AG10803 (cell line): ENCODE measurements at places on chromosomes 3 and 15.

- DNase-seq, result no peak
These were observed 5.7 kb downstream of the LYSMD2 start for GRCh38 chr15:51731549-51732267.

GRCh38 chr15:75577401-75578172 lies 1.5 kb downstream of the PTPN9 start:
- peak; percentile 22 for DNase-seq

GRCh38 chr15:74664028-74664616 lies 31.7 kb downstream of the EDC3 start:
- peak; percentile 28 for DNase-seq

DNA sequence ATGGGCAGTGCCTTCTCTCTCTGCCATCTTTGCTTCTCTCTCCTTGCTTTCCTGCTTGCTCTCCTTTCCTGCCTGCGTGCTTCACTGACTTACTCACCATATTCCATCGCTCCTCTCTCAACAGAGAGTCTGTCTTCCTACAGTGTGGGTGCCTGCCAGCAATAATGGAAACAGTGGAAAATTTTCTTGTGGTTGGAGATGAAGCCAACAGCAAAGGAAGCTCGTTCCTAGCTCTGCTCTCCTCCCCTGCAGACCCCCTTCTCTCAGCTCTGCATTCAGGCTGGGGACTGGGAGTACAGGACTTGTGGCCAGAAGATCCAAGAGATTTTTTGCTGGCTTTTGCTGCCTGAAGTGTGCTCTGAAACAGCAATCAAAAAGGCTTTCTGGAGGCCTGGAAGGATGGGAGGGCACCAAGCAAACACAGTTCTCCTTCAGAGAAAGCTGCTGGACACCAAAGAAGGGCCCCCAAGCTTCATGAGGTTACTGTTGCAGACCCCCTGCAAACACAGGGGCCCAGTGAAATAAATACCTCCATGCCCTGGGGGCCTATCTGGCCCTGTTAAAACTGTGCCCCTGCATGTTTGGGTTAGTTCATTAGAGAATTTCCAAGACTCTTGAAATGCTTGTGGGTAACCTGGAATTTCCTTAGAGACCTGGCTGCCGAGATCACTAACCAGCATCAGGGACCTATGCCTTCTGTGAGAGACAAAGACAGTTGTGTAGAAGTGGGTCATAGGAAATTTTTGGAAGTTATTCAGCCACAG lies 149.9 kb upstream of the RASGRP1 start:
- DNase-seq, result peak; percentile 100

DNA sequence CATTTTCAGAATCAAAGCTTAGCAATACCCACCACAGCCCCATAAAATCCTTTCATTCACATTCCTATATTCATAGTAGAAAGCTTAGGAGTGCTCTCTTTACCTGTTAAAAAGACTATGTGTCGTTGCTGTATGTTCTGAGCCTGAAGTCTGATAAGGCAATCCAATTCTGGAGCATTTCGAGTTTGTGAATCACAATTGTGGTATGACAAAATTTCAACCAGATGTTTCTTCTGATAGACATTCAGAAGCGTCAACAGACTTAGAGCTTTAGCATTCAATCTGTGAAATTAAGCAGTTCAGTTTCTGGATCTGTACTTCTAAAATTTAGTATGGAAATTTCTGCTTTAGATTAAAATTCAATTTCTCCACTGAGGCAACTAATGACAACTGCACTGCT lies 58.3 kb downstream of the TASOR start:
- peak; percentile 65 for DNase-seq

GRCh38 chr15:31262143-31262530 lies 64.5 kb upstream of the KLF13 start:
- DNase-seq, result no peak

- peak; percentile 91 for DNase-seq
These were observed 24.0 kb downstream of the GOLIM4 start for GRCh38 chr3:168071591-168072322.

DNA sequence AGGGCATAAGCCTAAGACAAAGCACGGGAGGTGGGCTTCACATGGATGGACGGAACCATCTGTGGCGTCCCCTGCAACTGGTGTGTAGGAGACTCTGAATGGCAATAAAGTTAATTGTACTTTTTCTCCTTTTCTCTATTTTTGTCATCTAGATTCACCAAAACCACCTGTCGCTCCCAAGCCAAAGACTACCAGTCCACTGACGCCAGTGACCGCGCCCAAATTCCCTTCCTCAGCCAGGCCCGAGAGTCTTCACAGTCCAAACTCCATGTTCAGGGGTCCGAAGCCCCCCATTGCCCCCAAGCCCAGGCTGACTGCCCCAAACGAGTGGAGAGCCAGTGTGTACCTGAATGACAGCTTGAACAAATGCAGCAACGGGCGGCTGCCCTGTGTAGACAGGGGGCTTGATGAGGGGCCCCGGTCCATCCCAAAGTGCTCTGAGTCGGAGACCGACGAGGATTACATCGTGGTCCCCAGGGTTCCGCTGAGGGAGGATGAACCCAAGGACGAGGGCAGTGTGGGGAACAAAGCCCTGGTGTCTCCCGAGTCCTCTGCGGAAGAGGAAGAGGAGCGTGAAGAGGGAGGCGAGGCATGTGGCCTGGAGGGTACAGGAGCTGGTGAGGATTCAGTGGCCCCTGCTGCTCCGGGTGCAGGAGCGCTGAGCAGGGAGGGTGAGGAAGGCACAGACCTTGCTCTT lies at the start of gene FGD5:
TSS of gene FGD5 (plus strand) at position 159 of the 697 bp plus-strand sequence. CDS start at position 269, 110 bp downstream.
- DNase-seq, result no peak

DNA sequence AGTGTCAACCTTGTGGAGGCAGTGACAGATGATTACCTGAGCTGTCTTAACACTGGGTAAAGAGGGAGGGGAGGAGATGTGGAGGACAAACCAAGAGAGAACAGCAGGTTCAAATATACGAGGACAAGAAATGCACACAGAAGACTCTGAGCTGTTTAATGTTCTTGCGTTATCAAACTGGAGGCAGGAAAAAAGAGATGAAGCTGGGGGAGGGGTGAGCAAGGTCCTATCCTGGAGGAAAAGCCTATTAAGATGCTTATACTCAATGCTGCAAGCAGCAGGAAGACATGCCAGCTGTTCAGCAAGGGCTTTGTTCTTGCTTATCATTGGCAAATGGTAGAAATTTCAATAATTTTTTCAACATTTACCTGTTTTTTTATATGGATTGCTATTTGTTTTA lies 345.7 kb upstream of the TRIM42 start:
- DNase-seq, result no peak

DNA sequence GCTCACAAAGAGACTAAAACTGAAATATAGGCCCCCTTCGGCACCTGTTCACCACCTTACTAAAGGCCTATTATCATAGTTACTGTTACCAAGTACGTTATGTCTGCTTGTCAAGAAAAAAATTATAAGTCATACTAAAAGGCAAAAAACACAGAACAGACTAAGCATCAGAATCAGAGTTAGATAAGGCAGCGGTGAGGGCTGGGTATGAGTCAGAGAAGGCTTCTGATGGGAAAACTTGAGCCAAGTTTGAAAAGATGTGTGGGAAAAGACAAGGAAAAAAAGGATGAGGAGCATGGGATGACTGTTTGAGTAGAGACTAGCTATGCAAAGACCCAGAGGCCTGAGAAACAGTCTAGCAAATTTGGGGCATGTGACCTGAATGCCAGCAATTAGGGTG lies 387.2 kb upstream of the SGO1 start:
- peak; percentile 30 for DNase-seq

DNA sequence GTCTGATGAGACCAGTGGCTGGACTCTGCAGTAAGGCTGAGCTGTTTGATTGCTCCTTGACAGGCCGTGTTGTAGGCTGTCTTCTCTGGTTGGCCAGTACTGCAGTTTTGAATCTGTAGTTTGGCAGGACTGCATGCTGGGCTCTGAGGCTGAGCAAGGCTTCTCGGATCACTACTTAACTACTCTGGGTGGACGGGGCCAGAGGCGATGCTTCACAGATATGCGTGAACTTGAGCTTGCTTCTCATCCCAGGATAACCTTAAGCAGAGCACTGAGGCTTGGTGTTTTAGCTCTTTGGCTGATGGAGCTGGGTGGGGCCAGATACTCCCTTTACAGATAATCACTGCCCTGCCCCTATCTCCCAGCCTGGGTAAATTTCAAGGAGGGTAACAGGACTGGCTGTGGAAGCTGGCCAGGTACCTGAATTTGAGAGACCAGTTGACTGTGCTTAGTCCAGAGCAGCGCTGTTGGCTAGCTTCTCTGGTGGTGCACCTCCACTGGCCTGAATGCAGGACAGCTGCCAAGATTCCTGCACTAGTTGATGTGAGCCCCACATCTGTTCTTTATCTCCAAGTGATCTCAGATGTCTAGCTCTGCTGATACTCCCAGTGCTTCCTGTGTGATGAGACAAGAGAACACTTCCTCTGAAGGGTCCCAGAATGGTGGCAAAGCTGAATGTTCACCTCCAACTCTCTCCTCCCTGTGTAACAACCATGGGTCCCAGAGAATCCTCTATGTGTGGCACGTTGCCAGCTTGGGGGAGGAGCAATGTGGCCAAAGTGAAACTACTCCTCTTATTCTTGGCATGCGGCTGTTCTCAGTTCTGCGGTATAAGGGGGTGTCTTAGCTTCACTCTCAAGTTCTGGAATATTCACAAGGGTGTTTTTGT lies 37.9 kb downstream of the RPL39L start:
- peak; percentile 64 for DNase-seq

- DNase-seq, result peak; percentile 69
These were observed 57.8 kb upstream of the ACTC1 start for GRCh38 chr15:34853001-34853758.

GRCh38 chr3:151165226-151165625 lies 37.8 kb downstream of the GPR171 start:
- no peak for DNase-seq

DNA sequence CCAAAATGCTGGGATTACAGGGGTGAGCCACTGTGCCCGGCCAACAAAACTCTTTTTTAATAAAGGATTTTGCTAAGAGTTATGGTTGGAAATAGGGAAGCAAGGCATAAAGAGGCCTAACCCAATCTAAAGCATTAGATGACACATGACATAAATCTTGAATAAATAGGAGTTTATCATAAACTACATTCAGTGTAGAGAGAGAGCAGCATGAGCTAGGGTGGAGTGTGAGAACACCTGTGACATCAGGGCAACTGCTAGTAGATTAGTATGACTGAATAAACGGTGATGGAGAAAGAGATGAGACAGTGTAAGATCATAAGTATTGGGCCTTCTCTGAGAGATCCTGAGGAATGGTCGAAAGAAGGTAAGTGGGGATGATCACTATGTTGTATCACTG lies 63.7 kb downstream of the DPPA2 start:
- no peak for DNase-seq

- peak; percentile 49 for DNase-seq
These were observed 77.1 kb downstream of the WDR76 start for GRCh38 chr15:43903864-43904290.

DNA sequence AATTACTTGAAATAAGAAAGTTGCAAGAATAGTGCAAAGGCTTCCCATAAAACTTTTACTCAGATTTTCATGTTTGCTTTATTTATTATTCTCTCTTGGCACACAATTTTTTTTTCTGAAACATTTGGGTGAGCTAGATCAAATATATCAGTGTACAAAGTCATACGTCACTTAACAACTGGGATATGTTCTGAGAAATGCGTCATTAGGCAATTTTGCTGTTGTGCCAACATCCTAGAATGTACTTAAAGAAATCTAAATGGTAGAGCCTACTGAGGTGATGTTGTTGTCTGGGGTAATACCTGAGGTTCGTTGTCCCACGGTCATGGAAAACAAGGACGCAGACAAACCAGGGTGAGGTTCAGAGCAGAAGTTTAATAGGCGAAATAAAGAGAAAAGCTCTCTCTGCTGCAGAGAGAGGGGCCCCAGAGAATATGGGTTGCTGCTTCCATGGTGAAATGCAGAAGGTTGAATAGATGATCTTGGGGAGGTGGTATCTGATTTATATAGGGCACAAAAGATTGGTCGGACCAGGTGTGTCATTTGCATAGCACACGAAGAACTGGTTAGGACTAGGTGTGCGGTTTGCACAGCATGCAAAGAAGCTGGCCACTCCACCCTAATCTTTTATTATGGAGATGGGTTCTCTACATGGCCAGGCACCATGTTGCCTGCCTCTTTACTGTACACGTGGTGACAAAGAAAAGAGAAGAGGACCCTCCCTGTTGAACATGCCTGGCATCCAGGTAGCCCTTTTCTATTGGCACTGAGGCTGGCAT lies 8.8 kb upstream of the GRAMD1C start:
- no peak for DNase-seq

GRCh38 chr3:155560594-155560993 lies 184.3 kb downstream of the PLCH1 start:
- peak; percentile 13 for DNase-seq

DNA sequence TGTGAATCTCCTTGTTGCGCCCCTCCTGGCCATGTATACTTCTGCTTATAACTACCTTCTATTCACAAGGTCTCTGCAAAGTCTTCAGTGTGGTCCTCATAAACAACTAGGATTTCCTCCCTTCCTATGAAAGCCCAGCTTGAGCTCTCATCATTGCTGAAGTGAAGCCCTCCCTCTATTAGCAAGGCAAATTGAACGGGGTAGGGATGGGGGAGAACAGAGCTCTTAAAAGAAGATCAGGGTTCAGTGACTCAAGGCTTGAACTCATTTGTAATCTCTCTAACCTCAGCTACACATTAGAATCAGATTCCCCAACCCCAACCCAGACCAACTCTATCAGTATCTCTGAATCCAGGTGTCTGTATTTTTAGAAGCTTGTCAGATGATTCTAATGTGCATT lies 88.3 kb upstream of the ST8SIA2 start:
- DNase-seq, result no peak

DNA sequence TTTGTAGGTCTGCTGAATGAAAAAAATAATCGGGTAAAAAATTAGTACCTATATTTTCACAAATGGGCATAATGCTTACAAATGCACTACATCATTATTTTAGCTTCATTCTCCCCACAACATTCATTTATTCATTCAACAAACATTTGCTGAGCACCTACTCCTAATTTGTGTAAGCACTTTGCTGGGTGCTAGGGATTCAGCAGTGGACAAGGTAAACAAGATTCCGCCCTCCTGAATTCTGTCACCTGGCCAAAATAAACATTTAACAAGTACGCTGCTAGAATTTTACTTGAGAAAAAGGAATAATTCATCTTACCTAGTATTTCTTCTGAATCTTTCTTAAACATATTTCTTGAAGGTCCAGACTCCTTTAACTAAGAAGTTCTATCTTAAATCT lies 72.1 kb downstream of the TIGIT start:
- no peak for DNase-seq

GRCh38 chr3:149586871-149587270 lies 71.0 kb downstream of the WWTR1 start:
- no peak for DNase-seq

- no peak for DNase-seq
These were observed 23.9 kb upstream of the NEK10 start for GRCh38 chr3:27392950-27393679.

DNA sequence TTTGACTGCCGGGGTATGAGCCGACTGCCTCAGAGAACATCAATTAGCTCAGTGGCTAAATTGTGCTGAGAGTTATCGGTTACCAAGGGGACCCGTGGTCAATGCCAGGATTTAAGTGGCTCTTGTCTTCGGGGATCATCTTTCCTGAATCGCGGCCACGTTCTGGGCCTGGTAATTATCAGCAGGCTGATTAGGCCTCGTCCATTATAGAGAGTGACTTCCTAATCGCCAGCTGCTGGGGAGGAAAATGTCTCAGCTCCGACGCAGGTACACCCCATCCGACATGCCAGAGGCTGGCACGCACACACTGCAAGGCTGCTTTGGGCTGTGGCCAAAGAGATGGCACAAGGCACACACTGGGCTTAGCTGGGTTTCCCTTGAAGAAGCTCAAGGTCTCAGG lies 10.6 kb downstream of the TRH start:
- DNase-seq, result no peak

- DNase-seq, result no peak
These were observed 33.9 kb downstream of the ILDR1 start for GRCh38 chr3:121988146-121988545.
